Activated T-helper 1 cell treated with anti-CD3 and anti-CD28 coated beads, Interleukin-2, amount 50 U/mL, for 16 hours (primary cell): ENCODE measurements at places on chromosomes 12 and 14.

DNA sequence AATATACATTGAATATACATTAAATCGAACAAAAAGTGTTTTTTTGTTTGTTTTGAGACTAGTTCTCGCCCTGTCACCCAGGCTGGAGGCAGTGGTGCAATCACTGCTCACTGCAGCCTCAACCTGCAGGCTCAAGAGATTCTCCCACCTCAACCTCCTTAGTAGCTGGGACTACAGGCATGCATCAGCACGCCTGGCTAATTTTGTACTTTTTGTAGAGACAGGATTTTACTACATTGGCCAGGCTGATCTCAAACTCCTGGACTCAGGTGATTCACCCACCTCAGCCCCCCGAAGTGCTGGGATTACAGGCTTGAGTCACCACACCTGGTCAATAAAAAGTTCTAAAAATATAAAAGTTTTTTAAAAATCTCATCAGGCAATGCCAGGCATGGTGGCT, 10.2 kb upstream of the RNF212B start:
- DNase-seq = no peak

DNA sequence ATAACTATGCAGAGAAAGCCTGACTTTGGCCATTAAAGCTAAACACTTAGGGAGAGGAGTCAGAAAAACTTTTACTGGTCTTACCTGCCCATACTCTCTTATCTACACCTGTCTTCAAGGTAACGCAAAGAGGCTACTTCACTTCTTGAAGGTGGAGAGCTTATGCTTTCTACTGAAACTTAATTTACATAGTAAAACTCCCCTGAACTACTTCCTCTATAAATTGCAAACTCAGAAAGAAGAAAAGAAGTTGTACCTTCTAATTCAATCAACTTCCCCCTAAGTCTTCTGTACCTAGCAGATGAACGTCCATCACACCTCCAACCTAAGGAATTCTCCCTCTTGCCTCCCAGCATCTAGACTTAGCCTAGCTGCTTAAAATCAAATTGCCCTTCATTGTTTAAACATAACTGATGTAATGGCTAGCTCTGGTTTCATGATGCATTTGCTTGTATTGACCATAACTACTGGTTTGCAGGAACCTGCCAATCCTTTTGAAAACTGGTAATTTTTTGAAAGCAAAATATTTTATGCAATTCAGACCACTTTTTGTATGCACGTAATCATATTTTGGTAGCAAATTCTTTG, 87.7 kb downstream of the STON2 start:
- no peak for DNase-seq

- DNase-seq = no peak
These were observed 169.8 kb upstream of the PLXNC1 start for GRCh38 chr12:93978553-93978952.

DNA sequence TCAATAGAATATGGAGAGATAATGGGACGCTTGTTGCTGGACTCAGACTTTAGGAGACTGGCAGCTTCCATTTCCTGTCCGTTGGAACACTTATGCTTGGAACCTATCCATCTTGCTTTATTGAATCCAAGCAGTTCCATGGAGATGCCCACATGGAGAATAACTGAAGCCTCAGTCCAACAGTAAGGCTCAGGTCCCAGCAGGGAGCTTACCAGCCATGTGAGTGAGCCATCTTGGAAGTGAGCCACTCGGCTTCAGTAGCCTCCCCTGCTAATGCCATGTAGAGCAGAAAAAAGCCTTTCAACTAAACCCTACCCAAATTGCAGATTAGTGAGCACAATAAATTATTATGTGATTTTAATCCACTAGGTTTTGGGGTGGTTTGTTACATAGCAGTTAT, 538.8 kb upstream of the STXBP6 start:
- DNase-seq = no peak

DNA sequence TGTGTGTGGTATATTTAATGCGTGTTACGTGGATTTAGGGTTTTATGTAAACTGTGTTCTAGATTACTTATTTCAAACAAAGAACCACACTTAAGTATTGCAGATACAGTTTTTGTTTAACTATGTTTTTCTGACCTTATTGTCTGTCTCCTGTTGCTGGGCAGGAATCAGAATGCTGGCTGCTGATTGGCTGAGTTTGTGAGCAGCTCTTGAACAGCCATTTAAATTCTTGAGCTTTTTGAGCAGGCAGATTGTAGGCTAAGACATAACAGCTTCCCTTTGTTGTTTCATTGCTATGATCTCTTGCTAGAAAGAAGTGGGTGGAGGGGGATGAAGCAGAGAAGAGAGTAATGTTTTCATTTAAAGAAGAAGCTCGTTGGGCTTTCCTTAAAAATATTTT, 52.2 kb downstream of the ATF7IP start:
- peak; percentile 41 for DNase-seq

GRCh38 chr12:108021949-108022522, 107.1 kb upstream of the WSCD2 start:
- no peak for DNase-seq

- DNase-seq = no peak
These were observed 76.1 kb downstream of the RASSF8 start for GRCh38 chr12:26034371-26035142.
